NCI-H774 (cell line): ENCODE measurements at places on chromosomes 12 and 14.

DNA sequence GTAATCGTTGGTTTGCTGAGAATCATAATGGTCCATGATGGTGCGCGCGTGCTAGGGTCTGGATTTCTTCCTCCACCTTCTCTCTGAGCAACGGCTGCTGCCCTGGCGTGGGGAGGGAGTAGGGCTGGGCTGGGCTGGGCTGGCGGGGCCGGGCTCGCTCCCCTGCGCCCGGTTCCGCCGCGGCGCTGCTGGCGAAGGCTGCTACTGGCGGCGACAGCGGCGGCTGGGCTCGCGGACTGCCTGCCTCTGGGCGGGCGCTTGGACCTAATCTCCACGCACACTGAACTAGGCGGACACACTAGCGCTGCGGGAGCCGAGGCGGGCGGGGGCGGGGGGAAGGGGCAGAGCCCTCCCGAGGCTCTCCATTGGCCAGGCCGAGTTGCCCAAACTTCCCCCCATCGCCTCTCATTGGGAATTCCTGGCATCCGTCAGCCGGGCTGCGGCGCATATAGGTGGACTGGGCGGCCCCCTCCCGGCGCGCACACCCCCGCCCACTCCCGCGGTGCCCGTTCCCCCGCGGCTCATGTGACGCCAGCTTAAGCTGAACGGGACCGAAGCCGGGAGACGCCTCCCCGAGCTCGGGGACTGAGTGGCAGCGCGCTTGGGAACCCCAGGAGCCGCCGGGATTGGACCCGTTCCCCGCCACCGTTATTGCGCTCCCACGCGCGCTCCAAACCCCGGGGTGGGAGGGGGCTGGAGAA is at the start of gene ACTN1:
TSS of gene ACTN1 (minus strand) at position 282 of the 701 bp plus-strand sequence. CDS start at position 36, 246 bp downstream.
- DNase-seq, result peak; percentile 83

DNA sequence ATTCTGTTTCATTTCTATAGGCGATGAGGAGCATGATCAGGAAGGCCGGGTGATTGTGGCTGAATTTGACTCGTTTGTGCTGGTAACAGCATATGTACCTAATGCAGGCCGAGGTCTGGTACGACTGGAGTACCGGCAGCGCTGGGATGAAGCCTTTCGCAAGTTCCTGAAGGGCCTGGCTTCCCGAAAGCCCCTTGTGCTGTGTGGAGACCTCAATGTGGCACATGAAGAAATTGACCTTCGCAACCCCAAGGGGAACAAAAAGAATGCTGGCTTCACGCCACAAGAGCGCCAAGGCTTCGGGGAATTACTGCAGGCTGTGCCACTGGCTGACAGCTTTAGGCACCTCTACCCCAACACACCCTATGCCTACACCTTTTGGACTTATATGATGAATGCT is 1.9 kb downstream of the APEX1 start:
- no peak for DNase-seq

DNA sequence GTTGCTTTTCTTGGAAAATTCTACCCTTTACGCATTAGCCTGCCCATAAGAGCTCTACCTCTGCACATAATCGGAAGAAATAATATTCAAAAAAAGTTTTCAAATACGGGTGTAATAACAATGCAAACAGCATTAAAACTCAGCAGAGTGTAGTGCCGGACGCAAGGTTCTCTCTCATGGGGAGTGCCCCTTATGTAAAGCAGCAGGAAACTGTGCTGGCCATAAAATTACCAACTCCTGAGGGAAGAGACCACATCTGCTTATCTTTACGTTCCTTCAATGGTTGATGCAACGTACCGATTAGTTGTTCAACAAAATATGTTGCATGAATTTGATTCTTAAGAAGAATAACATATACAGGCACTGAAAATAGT is 118.7 kb upstream of the TMCC3 start:
- DNase-seq, result no peak

DNA sequence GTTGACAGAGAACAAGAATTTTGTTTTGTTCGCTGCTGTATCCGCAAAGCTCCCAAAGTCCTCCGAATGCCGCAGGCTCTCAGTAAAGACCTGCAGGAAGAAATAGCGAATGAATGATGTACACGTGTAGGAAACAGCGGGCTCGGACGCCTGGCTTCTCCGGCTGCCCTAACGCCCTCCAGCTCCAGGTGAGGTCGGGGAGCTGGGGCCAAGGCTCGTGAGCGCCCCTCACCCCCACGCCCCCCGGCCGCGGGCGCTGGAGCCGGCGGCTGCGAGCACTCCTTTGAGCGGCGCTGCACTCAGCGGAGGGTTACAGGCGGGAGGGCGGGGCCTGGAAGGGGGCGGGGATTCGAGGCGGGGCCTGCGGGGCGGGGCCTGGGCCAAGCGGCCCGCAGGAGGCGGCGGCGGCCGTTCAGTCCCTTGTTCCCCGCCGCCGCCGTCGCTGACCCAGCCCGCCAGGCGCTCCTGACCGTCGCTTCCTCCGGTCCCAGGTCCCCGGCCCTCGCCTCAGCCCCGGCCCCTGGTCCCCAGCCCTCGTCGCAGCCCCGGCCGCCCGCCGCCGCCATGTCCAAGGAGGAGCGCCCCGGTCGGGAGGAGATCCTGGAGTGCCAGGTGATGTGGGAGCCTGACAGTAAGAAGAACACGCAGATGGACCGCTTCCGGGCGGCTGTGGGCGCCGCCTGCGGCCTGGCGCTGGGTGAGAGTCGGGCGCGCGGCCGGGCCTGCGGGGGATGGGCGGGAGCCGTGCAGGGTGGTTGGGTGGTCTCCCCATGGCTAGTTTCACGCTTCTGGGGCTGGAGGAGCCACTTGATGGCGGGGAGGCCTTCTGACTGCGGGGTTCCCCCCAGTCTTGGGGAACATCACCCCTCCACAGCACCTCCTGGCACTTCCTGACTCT is at the start of gene AACS:
TSS of gene AACS (plus strand) at position 415 of the 898 bp plus-strand sequence. CDS start at position 565, 150 bp downstream.
- DNase-seq, result peak; percentile 76

DNA sequence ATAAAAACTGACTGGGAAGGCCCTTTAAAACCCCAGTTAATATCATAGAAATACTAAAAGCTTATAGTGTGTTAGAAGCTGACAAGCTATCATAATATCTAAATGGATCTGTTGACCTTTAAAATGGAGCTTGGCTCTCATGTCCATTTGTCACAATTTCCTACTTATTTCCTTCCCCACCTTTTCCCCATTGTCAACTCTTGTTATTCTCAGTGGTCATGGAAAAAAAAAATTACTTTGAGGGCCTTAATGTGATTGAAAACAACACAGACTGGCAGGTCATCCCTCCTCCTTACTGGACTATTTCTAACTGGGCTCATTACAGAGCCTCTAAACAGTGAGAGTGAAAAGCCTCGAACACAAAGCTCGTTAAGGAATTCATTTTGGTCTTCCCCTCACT is 13.7 kb upstream of the WNK1 start:
- DNase-seq, result no peak

GRCh38 chr14:92563359-92563758 is 49.8 kb downstream of the RIN3 start:
- DNase-seq, result no peak

DNA sequence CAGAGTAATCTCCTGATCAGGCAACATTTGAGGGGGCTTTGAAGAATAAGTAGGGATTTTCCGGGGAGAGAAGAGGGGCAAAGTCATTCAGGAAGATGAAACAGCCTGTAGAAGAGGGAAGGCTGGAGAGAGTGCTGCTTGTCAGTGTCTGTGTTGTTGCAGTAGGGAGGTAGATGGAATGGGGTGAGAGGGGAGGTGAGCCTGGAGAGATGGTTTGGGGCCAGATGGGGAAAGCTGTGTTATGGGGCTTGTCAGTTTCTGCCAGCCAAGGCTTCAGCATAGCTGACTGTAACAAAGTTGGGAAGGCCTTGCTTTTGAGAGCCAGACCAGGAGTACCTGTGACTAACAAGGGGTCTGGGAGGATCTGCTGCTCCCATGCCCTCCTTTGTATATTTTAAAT is 18.0 kb downstream of the BICD1 start:
- DNase-seq, result no peak

- DNase-seq, result no peak
Observed at GRCh38 chr14:100155049-100155621, 4.3 kb downstream of the DEGS2 start.

DNA sequence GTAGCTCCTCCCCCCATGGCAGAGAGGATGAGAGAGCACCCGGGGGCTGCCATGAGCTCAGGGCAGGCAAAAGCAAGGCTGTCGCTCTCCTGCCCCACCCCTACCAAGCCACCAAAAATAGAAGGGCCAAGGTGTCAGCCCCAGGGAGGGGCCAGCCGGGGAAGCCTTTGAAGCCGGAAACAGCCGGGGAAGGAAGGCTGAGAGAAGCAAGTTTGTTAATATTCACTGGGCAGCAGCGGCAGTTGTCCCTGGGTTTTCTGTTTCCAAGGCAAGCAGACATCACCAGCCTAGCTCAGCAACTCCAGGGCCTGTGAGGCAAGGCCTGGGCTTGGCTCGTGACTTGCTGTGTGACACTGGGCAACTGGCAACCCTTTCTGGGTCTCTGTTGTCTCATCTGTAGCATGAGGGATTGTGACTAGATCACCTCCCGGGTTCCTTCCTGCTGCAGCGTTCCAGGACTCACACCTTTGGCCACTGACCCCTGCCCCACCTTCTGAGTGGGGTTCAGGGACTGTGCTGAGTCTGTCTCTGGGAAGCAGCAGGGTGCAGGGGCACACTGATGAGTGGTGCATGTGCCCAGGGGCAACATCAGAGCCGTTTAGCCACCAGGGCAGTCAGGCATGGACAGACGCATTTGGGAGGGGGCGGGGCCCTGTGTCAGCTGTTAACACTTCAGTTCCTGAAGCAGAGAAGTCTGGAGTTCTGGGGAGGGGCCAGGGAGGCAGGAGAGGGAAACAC is 24.3 kb downstream of the SYNDIG1L start:
- DNase-seq, result no peak

- peak; percentile 78 for DNase-seq
Observed at GRCh38 chr12:53006810-53007309, 604 bp downstream of the EIF4B start.

- DNase-seq, result no peak
Observed at GRCh38 chr12:128336204-128337070, 69.5 kb downstream of the TMEM132C start.

DNA sequence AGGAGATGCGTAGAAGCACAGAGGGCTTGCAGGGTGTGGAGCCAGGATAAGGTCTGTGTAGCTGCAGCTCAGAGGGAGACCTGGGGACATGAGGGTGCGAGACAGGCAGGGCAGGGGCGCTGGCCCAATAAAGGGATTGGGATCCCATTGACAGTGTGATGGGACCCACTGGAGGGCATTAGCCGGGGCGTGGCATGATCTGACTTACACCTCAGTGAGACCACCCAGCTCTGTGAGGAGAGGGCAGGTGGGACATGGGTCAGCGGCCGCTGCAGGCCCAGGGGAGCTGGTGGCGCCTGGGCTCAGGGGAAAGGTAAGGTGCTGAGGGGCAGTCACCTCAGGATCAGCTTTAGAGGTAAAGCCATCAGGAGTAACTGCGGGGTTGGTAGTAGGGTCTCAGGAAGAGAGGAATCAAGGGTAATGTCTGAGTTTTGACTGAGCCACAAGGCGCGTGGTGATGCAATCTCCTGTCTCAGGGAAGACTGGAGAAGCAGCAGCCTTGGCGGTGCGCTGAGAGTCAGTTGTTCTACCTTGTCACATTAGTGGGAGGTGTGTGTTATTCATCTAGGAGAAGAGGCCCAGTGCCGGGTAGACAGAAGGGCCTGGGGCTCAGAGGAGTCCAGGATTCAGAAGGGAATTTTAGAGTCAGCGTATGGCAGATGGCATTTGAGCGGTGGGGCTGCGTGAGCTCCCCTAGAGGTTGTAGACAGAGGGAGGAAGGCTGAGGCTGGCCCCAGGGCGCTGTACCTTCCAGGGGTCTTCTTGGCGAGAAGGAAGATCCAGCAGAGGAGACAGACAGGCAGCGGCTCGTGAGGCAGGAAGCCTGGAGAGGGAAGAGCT is 30.8 kb upstream of the BDKRB2 start:
- no peak for DNase-seq

DNA sequence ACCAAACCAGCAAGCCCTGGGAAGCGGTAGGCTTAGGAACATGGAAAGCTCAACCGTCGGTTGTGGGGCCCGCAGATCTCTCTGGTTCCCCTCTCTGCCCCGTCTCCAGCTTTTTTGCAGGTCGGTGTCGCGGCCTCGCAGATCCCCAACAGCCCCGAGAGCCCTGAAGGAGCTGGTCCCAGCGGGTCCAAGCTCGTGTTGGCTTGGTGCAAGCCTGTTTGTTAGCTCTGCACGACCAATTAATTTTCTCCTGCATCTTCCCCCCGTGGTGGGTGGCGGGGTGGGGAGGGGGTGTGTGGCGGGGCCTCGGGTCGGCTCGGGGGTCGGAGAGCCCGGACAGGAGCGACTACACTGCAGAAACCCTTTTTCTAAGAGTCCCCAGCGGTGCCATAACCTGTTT is 449 bp upstream of the SLC24A4 start:
- no peak for DNase-seq

GRCh38 chr14:86912709-86913108 is 1080.3 kb downstream of the GALC start:
- DNase-seq, result no peak

DNA sequence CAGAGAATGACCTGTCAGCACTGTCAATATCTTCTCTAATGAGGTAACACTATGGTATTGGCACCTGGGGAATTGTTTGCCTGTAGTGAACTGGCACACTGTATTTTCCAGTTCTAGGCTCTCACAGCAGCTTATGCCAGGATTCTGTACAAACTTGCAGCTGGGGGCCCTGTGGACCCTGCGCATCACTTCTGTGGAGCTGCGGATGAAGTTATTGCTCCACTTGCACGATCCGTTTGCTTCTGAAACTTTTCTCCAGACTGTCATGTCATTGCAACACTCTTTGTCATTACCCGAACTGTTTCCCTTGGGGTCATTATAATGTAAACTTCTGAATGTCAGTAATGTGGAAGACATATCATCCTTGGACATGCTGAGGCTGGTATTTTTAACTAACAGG is 3.9 kb downstream of the RNASE11 start:
- no peak for DNase-seq

DNA sequence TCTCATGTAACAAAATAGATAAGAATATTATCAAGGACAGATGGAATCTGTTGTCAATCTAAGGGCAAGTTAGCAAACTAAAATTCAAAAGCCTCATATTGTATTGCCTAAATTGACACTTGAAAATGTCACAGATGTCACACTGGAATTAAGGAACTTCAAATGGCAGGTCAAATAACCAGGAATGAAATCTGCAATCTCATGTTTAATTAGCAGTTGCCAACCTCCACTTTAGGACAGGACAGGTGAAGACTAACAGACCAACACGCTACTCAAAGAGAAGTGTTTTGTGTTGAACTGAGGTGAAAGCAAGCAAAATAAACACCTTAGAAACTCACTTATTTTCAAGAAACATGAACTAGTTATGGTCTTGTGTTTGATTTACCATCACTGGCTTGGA is 11.1 kb downstream of the KIF21A start:
- DNase-seq, result no peak

DNA sequence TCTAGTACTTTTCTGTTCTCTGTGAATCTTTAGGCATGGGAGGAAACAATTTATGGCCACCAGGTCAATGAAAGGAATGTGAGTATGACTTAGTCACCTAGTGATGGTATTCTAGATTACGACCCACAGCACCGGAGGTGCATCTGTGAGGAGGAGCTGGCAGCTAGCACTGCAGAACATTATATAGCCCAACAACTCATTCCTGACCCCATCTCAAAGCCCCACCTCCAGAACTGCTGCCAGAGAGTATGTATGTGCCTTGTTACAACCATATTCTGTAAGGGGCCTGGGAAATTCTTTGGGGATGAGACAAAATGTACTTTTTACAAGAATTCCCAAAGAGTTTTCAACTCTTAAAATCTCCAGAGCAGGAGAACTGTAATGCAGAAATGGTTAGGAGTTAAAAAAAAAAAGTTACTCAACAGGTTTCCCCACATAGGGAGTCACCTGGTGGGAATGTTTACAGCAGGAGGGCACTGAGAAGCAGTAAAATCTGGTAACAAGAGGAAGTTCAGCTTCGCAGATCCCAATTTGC is 34.9 kb upstream of the CERS5 start:
- peak; percentile 10 for DNase-seq

GRCh38 chr14:58724206-58724605 is 86.4 kb downstream of the DACT1 start:
- DNase-seq, result no peak
